ENCODE measurements at places on chromosomes 5 and 9. TPM values are rescaled to one million over a fixed set of nuclear protein-coding genes. Genes with fewer than 3 reads are reported as not detected.

DNA sequence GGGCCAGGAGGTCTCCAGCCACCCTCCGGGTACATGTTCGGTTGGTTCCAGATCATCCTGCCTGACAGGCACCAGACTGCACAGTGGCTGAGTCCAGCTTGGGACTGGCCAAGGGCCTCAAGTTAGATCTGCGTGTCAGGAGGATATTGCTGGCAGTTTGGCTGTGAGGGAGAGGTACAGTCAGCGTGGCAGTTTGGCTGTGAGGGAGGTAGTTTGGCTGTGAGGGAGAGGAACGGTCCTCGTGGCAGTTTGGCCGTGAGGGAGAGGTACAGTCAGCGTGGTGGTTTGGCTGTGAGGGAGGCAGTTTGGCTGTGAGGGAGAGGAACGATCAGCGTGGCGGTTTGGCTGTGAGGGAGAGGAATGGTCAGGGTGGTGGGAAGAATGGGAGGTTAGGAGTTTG lies 39.0 kb downstream of the CACNA1B start:
- no peak for DNase-seq

DNA sequence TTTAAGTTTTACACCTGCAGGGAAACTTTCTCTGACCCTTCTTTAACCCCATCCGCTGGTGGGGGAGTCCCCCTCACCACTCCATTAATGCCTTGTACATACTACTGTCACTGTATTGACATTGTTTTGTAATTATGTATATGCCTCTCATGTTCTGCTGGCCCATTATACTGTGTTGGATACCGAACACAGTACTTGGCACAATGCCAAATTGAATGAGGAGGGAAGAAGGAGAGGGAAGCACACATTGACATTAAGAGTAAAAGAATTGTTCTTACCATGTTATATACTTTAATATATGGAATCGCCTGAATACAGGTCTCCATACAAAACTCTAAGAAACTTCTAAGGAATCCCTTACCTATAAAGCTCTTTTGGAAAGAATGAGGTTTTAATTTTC lies 73.6 kb upstream of the GRHPR start:
- DNase-seq: no peak

- DNase-seq: no peak
These were observed 350 bp upstream of the SLC25A46 start for GRCh38 chr5:110738503-110738811.

DNA sequence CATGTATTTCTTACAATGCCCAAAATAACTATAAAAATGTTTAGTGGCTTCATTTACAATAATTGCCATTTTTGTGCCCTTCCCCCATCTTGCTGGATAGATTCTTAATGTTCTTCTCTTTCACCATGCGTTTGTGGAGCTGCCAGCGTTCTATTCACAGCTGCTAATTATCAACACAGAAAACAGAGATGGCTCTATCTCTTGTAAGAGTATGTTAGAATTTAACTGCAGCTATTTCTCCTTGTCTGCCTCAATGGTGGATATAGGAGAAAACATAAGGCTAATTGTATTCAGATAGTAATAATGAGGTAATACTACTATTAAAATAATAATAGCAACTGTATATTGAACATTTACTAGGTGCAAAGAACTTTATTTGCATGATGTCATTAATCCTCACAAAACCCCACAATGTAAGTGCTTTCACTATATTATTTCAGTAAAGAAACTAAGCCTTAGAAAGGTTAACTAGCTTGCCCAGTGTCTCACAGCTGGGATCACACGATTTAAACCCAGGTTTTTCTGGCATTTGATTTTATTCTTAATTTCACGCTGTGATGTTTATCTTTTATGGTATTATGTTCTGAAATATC lies 50.1 kb downstream of the JAKMIP2 start:
- DNase-seq: no peak

DNA sequence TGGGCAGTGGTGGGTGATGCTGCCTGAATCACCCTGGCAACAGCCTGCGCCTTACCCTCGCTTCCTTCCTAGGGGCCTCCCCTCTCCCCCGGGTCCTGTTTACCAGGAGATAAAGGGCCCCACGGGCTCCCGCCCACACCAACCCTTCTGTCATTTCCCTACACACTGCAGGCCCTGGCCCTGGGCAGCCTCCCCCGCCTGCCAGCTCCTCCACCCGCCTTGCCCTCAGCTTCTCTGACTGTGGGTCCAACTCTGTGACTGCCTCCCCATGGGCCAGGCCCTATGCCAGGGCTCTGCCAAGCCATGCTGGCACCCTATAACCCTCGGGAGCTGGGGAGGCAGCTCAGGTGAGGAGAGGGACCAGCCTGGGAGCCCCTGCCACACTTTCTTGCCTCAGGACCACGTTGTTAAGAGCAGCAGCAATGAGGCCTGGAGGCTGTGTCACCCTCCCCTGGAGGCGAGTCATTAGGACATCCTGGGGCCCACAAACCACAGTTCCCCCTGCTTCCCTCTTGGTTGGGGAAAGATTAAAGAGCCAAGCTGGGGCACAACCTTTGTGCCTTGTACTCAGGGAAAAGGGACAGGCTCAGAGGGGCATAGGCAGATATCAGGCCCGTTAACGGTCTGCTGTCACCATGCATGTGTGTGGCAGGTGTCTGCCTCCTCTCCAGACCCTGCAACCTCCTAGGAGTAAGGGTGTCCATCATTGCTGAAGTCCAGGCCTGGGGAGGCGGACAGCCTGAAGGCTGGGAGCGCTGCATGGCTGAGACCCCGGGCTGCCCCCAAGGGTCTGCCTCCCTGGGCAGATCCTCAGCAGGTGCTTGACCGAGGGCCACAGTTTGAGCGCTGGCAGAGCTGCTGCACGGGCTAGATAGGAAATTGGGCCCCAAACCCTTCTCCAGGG lies 2.8 kb downstream of the MGAT4B start:
- DNase-seq: peak; percentile 45

RETREG1 gene
- 20.7 TPM for polyA plus RNA-seq

MAMDC2 gene
- polyA plus RNA-seq: not detected

SLC27A6 gene
- polyA plus RNA-seq: not detected

PCDHA8 gene
- not detected for polyA plus RNA-seq

CXCL14 gene
- polyA plus RNA-seq: not detected
